ENCODE measurements at places on chromosomes 12 and 14. TPM values are rescaled to one million over a fixed set of nuclear protein-coding genes. Genes with fewer than 3 reads are reported as not detected.

FAM90A1 gene
- not detected for total RNA-seq

MGP gene
- total RNA-seq, result 223 TPM

DEPDC4 gene
- total RNA-seq, result 5.9 TPM

SLC6A13 gene
- total RNA-seq, result not detected

MYF5 gene
- total RNA-seq, result not detected

ABCB9 gene
- total RNA-seq, result 10.3 TPM

TMPRSS12 gene
- not detected for total RNA-seq

FAM222A gene
- 0.54 TPM for total RNA-seq

KRT3 gene
- total RNA-seq, result not detected

CCDC175 gene
- not detected for total RNA-seq

OR6C2 gene
- not detected for total RNA-seq

RAB21 gene
- 37.5 TPM for total RNA-seq

MIPOL1 gene
- total RNA-seq, result 12.5 TPM

IKBIP gene
- 67.4 TPM for total RNA-seq

DACT1 gene
- total RNA-seq, result 13.6 TPM

HOXC4 gene
- 0.36 TPM for total RNA-seq

KCNJ8 gene
- total RNA-seq, result 2.1 TPM

ESPL1 gene
- 1.5 TPM for total RNA-seq

SERPINA4 gene
- total RNA-seq, result not detected

ACSS3 gene
- total RNA-seq, result 24.5 TPM
